Stimulated activated CD8-positive, alpha-beta memory T cell treated with anti-CD3 and anti-CD28 coated beads, Interleukin-7, amount 100 ng/mL, for 4 hours (primary cell): ENCODE measurements at places on chromosomes 12 and 14.

- no peak for DNase-seq
Observed at GRCh38 chr12:27164330-27165040, 79.6 kb upstream of the STK38L start.

- no peak for DNase-seq
Observed at GRCh38 chr14:77043984-77044485, 15.5 kb upstream of the IRF2BPL start.

- DNase-seq, result no peak
Observed at GRCh38 chr12:25119020-25119419, 75.9 kb downstream of the DNAI7 start.

DNA sequence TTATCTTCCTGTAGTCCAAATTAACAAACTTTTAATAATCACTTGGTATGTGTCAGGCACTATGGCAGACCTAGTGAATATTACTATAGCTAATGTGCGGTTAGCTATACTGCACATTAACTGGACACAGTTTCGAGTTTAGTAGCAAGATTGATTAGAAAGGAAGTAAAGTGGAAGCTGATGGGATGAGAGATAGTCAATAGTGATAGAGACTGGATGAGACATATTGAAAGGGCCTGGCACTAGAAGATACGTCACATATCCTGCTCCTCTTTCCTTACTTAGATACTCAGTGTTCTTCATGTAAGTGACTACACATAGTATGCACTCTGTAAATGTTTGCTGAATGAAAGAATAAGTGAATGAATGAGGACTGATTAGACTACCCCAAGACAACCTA is 5.5 kb downstream of the TBK1 start:
- DNase-seq, result no peak

DNA sequence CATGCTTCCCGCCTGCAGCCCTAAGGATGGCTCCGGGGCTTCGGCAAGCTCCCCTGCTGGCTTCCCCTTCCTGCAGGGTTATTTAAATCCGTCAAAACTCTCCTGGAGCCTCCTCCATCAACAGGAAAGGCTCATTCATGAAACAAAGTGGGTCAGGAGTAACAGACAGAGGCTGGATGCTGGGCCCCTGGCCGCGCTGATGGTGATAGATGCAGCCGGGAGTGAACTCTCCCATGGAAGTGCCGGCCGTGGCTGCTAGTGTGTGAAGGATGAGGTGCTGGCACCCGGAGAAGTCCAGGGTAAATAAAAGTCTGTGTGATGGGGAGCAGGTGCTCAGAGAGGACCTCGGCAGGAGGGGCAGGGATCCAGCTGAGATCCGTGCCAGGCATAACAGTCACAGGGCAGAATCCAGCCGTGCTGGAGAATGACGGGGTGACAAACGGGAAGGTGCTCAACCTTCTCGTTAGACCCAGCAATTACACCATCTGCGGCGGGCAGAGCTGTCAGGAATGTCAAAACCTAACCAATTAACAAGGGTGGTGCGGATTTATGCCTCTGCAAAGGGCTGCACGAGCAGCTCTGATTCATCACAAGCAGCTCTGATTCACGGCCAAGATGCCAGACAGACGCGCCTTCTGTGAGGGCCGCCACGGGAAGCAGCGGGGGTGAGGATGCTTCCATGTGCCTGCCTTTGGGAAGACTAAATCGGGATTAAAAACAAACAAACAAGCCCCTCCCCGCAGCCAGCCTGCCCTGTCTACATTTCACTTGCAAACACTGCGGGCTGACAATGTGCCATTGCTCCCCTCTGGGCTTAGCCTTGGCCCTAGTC is 55.6 kb downstream of the SYNE3 start:
- DNase-seq, result no peak

DNA sequence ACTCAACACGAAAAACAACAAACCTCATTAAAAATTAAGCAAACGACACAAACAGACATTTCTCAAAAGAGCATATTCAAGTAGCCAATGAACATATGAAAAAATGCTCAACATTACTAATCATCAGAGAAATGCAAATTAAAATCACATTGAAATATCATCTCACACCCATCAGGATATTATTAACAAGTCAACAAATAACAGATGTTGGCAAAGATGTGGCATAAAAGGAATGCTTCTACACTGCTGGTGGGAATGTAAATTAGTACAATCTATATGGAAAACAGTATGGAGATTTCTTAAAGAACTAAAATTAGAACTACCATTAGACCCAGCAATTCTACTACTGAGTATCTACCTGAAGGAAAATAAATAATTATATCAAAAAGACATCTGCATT is 182.2 kb downstream of the KITLG start:
- DNase-seq, result no peak

GRCh38 chr12:132065203-132065602 is 78.9 kb downstream of the DDX51 start:
- no peak for DNase-seq

GRCh38 chr12:114975640-114976310 is 291.8 kb upstream of the TBX3 start:
- no peak for DNase-seq

- no peak for DNase-seq
Observed at GRCh38 chr14:34181338-34181737, 230.5 kb upstream of the EGLN3 start.

GRCh38 chr14:103334644-103335622 is 896 bp downstream of the EIF5 start:
- DNase-seq, result peak; percentile 87

DNA sequence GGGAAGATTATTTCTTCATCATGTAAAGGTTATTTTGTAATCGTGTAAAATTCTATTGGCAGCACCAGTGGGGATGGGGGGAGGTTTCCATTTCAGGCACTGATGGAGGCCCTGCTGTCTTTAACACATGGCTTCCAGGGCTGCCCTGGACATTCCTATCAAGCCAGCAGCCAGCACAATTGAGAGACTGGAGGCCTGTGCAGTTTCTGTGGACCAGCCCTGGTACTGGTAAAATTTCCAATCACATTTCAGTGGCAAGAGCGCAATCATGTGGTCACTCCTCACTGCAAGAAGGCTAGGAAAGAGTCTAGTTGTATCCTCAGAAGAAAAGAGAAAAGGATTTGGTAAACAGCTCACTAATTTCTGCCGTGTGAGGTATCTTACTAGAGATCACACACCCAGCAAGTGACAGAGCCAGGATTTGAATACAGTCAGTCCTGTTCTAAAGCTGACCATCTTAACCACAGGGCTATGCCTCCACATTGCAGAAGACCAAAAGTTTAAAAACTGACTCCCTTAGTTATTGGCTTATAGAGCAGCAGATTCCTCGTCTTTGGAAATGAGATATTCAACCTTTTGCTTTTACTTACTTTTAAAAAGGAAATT is 179.4 kb upstream of the ARHGAP5 start:
- no peak for DNase-seq

- DNase-seq, result no peak
Observed at GRCh38 chr12:806200-806791, 53.9 kb downstream of the WNK1 start.

GRCh38 chr12:57718641-57719528 is 19.7 kb downstream of the AGAP2 start:
- no peak for DNase-seq

- no peak for DNase-seq
Observed at GRCh38 chr12:71548893-71549292, 109.3 kb downstream of the LGR5 start.

DNA sequence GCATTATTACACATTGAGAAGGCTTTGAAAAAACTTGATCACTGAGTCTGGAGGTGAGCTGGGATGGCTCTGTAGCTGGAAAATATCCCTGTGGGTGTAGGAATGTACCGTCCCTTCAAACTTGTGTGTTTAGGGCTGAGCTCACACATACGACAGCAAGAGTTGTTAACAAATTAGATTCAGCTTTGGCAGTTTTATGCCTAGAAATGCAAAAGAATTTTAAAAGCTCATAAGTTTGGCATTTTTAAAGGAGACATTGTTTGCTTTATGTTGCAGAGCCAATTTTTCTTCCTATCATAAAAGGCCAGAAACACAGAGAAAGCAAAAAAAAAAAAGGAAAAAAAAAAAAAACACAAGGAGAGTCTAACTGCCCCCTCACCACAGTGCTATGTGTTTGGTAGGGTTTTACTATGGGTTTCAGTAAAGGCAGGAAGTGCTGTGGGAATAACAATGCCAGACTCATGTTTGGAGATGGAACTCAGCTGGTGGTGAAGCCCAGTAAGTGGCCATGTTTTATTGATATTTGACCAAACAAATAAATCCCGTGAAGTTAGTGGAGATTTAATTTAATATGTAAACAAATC is 78.4 kb downstream of the DAD1 start:
- DNase-seq, result no peak

DNA sequence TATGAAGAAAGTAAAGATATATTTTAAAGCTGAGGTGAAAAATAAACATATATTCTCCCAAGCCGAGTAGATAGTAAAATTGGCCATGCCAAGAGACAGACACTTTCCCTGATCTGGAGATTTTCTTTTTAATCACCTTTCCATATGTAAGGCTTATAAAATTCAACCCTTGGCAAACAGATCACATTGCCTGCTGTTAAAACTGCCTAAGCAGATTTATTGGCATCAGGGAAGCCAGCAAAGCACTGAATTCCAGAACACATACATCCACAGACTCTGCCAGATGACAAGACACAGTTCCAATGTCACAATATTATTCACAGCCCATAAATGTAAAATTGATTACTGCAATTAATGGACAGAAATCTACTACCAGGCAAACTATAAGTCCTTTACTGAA is 78.2 kb upstream of the GARIN2 start:
- no peak for DNase-seq

- no peak for DNase-seq
Observed at GRCh38 chr12:49934505-49934904, 16.0 kb upstream of the AQP2 start.

DNA sequence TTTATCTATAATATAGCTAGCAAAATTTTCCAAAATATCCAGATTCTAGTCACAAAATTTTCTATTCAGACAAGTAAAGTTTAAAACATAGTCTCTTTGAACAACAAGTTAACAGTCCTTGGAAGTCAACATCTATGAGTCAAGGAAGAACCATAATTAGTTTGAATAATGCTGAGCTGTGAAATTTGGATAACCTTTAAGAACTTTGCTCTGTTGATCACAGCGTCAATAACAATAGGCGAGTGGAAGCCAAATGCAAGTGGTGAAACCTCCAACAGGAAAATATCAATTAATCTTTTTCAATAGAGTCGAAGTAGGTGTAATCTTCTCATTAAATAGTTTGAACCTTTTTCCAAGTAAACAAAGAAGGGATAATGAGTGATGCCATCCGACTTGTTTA is 466.6 kb downstream of the FOXG1 start:
- DNase-seq, result no peak

DNA sequence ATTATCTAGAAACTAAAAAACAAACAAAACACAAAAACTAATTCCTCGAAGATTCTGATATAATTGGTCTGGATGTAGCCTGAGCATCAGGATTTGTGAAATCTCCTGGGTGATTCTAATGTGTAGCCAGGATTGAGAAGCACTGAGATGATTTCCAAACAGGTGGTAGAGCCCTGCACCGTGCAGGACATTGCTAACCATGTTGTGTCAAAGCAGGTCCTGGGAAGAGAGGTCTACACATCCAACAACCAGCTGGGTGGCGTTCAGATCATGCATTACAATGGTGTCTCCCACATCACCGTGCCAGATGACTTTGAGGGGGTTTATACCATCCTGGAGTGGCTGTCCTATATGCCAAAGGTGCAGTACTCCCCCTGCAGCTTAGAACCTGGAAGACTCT is 56.3 kb downstream of the FOXN4 start:
- DNase-seq, result no peak

GRCh38 chr14:96999654-97000155 is 202.5 kb downstream of the VRK1 start:
- DNase-seq, result no peak

GRCh38 chr12:121801595-121802484 is 2.0 kb upstream of the SETD1B start:
- DNase-seq, result no peak

GRCh38 chr12:116727261-116727660 is 10.6 kb downstream of the SPRING1 start:
- DNase-seq, result no peak

DNA sequence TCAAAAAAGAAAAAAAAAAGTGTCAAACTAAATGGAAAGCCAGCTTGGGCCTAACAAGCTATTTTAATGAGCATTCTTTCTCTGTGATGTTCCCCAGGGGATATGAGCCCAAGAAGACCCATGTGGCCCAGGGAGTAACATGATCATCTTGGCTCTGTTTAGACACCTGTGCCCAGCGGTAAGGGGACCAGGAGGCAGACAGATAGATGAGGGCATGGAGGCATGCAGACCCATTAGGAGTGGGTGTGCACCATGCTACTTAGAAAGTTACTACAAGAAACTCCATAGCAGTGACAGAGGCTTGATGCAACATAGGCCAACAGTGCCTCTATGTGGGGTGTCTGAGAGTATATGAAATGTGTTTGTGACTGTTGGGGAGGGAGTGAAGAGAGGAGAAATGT is 3.1 kb upstream of the CREBL2 start:
- no peak for DNase-seq

GRCh38 chr14:31139301-31139847 is 68.2 kb downstream of the HECTD1 start:
- no peak for DNase-seq

GRCh38 chr12:13183620-13184019 is 12.9 kb upstream of the EMP1 start:
- no peak for DNase-seq

DNA sequence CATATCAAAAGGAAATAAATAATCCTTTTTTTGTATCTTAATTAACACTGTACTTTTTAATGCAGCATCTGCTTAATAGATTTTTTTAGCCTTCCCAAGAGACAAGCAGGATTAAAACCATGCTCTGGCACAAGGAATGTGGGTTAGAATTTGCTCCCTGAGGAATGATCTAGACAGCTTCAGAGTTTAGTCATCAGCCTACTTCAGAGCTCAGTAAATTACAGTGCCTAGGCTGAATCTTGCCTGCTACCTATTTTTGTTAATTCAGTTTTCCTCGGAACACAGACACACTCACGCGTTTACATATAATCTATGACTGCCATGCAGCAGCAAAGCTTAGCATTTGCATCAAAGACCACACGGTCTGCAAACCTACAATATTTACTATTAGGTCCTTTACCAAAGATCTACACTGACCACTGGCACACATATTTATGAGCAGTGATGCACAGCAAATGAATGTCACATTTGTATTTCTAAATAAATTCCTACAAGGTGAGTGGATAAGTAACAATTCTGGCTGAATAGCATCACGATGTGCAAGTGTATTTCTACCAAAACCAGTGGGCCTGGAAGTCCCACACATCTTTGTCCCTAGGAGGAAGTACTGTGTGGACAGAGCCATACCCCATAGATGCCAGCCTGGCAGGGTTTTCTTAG is 309.8 kb upstream of the TMEM132C start:
- DNase-seq, result no peak

GRCh38 chr12:13368971-13369370 is 172.4 kb downstream of the EMP1 start:
- DNase-seq, result no peak

- no peak for DNase-seq
Observed at GRCh38 chr14:75479770-75480600, 42.3 kb upstream of the BATF start.
